ENCODE measurements at places on chromosomes 5 and 9.

DNA sequence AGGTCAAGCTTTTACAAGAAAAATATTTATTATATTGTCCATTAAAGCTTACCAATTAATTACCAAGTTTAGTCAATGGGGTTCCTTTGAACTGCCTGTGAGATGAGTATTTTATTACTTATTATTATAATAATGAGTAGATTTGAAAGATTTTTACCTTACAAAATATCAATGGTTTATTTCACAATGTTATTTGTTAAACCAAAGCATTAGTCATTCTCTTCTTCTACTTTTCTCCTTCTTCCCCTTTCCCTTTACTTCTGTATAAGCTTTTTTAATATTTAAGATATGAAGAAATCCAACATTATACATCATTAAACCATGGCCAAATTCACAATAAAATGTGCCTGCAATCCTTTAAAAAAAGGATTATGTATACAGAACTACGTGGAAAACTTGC is 369.5 kb downstream of the ARL15 start:
- DNase-seq: peak; percentile 26

- no peak for DNase-seq
These were observed 90.2 kb downstream of the TMEM174 start for GRCh38 chr5:73263001-73263710.

DNA sequence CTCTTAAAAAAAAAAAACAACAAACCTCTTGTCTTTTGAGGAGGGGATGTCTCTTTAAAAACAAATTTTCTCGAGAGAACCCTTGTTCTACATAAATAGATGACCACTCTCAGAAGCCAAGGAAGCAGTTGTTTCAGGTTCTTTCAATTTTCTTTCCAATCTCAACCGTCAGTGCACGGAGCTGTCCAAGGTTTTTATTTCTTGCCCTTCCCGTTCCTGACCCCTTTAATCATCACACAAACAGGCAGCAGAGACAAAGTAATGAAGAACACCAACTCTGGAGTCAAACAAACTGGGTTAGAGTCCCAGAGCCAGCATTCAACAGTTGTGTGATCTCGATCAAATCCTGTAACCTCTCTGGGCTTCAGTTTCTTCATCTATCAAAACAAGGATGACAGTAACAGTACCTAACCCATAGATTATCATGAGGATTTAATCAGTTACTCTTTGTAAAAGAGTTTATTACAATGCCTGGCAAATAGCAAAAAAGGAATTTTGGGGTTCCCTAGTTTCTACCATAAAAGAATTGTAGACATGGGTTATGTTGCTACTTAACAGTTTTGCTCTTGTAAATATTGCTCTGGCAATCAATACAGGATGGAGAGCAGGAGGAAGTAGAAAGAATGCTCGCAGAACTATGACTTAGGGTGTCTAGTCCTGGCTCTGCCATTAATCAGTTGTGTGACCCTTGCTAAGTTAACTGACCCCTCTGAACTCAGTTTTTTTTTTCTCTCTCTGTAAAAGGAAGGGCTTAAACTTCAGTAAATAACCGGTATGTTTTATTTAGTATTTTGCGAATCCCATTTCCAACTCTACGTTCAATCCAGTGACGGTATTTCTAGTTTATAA is 1.0 kb upstream of the NIM1K start:
- DNase-seq: peak; percentile 46

- no peak for DNase-seq
These were observed 51.2 kb downstream of the FXN start for GRCh38 chr9:69086769-69087168.

GRCh38 chr5:110496276-110496675 is 230.2 kb downstream of the TMEM232 start:
- no peak for DNase-seq

GRCh38 chr9:96344458-96345180 is 38.9 kb downstream of the SLC35D2 start:
- peak; percentile 98 for DNase-seq

- no peak for DNase-seq
These were observed 36.2 kb downstream of the PTCD2 start for GRCh38 chr5:72356361-72356760.

GRCh38 chr9:102035929-102036328 is 297.5 kb upstream of the GRIN3A start:
- DNase-seq: peak; percentile 1

GRCh38 chr9:95980262-95981125 is 105.0 kb downstream of the ERCC6L2 start:
- peak; percentile 72 for DNase-seq

All from fibroblast of mammary gland (primary cell).